ENCODE measurements at places on chromosomes 11 and 22.

- DNase-seq: no peak
Observed at GRCh38 chr11:5204787-5205186, 4.3 kb upstream of the OR51V1 start.

GRCh38 chr11:17750013-17750800 lies 15.6 kb downstream of the KCNC1 start:
- DNase-seq: no peak

DNA sequence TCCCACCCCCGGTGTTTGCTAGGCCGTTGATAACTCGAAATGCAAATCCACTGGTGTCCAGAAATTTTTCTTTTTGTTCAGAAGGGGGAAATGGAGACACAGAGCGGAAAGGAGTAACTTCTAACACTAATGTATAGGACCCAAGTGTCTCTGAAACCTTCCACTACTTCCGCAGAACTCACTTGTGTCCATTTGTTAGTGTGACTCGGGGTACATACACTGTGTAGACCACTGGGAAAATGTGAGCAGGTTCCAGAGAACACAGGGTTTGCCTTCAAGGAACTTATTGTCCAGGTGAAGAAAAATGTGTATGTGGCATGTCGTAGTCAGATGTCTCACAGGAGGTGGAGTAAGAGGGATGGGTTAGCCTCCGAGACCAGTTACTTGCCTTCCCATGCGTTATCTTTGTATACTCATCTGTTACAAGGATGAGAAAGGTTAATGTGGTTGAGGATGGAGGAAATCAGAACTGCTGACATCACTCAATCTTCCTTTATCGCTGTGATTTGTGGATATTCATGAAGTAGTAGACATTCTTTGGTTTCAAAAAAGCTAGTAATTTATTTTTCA lies 857 bp downstream of the ARCN1 start:
- DNase-seq: peak; percentile 22

GRCh38 chr11:107695446-107695845 lies 16.4 kb downstream of the SLN start:
- DNase-seq: no peak

DNA sequence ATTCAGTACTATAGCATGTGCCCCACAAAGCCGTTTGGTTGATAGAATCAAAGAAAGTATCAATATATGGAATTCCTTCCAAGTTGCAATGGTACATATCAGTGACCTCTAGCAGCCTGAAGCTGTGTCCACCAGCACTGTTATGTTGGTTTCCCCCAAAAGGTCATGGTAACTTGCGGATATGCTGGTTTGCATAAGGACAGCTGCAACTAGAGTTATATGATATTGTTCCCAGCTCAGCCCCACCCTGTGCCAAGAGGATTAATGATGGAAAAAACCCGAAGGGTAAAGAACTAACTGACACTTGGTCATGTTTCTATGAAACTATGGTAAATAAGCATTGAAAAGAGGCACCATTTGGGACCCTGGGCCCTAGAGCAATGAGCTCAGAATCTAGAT lies 93.5 kb downstream of the PDHX start:
- no peak for DNase-seq

- no peak for DNase-seq
Observed at GRCh38 chr22:33875316-33875715, 45.0 kb downstream of the LARGE1 start.

DNA sequence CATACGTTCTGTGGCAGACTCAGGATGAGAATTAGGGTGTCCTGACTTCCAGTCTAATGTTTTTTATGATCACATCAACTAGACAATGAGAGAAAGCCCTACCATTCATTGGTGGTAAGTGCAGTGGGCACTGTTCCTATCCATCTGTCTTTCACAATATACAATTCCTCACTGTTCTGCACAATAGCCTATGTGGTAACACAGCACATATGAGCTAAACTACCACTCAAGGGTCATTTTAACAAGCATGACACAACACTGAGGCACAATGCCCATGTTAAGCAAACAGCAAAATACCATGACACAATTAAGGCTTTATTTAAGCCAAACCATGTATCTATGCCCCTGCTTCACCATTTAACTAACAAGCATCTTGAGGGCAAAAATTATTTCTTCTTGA lies 52.3 kb downstream of the SIK3 start:
- no peak for DNase-seq

DNA sequence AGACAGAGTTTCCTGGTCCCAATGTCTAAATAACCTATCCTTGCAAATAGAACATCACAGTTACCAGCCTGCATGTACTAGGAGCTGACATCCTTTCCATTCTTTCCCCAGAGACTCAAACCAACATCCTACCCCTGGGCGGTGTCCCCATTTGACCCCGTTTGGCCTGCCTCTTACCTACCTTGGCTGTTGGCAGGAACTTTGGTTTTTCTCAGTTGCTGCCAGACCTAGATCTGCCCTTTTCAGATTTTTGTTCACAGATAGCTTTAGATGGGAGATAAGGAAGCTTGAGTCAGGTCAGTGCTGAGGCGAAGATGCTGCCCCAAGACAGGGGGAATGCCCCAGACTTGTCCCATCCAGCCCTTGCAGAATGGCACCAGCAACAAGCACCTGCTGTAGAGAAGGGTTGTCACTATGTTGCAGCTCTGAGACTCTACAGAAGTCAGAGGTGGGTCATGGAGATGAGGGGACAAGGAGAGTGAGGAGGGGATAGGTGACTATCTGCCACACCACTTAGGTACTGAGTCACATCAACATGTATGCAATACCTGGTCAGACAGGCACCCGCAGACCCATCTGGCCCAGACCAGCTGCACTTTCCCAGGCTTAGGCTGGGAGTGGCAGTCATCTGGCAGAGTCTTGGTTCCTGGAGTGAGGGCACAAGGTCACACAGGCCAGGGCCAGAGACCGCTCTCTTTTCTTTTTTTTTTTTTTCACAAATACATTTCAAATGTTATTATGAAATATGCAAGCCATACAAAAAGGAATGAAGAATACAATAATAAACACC lies 61.5 kb upstream of the POU2AF1 start:
- DNase-seq: no peak

DNA sequence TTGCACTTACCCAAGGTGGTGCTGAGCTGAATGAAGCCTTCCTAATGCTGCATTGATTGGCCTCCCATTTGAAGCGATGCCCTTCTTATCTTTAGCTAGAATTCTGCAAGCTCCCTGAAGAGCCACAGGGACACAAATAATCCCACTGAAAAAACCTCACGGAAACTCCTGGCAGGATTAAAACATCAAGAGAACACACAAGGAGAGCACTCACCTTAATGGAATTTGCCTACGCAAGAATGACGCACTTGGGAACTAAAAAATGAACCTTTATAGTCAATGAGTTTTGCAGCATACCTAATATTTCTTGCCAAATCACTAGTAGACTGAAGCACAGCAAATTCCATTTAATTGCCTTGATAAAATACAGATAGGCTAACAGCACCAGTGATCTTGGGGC lies 232.8 kb upstream of the UBASH3B start:
- DNase-seq: no peak

DNA sequence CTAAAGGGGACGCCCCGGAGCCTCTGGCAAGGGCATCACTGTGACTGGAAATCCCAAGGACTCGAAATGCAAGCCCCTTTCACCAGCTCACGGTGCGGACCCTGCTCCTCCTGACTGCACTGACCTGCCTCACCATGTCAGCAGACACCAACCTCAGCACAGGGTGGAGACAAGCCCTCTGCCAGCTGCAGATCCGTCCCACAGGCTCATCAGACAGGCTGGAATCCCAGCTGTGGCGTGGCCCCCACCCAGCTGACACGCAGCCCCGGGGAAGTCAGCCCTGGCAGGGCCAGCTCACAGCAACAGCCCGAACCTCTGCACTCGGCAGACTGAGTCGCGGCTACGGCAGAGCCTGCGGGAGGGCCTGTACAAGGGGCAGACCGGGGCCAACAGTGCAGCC lies 36.8 kb downstream of the BRD1 start:
- DNase-seq: no peak

DNA sequence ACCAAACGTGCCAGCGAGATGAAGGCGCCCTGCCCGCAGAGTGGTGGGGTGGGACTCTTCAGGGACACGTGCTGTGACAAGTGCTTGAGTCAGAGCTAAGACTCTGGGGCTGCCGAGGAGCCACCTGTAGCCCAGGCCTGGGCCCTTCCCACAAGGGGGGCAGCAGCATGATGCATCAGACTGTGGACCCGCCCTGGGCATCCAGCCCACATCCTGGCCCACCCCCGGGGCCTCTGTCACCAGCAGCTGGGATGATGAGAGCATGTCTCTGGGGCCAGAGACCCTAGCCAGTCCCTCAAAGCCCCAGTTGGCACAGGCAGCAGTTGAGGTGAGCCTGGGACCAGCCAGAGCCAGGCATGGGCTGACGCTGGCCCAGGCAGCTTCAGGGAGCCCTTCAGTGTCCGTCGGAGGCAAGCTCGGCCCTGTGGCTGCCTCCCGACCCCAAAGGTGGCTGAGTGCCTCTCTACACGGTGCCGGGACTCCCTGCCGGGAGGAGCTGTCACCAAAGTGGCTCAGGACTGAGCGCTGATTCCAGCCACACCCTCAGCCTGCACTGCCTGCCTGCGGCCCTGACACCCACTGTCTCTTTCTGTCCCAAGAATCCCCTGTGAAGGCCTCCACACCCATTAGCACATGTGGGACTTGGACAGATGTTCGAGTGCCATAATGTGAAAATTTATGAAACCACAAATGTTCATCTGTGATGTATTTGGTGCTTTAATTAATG lies 41.3 kb downstream of the CDKN1C start:
- DNase-seq: no peak

GRCh38 chr11:75072582-75072981 lies 24.1 kb downstream of the OR2AT4 start:
- no peak for DNase-seq

GRCh38 chr11:11442791-11443190 lies 89.7 kb upstream of the CSNK2A3 start:
- DNase-seq: no peak

DNA sequence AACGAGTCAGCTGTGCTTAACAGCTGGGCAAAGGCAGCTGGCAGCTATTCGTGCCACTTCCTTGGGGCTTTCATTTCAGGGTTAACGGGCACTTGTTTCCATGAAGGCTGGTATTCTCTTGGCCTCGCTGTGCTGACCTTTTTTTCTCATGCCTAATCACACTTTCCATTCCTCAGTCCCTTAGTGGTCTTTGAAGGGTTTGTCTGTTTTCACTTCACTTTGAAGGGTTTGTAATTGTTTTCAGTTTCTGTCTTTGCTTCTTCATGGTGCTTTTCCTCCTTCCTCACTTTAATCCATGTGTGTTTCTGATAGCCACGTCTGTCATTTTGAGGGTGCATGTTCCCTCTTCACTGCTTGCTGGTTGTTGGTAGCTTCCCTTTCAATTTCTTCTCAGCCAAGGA lies 24.6 kb downstream of the PPIL2 start:
- no peak for DNase-seq

GRCh38 chr22:33116841-33117547 lies 58.8 kb upstream of the SYN3 start:
- no peak for DNase-seq

DNA sequence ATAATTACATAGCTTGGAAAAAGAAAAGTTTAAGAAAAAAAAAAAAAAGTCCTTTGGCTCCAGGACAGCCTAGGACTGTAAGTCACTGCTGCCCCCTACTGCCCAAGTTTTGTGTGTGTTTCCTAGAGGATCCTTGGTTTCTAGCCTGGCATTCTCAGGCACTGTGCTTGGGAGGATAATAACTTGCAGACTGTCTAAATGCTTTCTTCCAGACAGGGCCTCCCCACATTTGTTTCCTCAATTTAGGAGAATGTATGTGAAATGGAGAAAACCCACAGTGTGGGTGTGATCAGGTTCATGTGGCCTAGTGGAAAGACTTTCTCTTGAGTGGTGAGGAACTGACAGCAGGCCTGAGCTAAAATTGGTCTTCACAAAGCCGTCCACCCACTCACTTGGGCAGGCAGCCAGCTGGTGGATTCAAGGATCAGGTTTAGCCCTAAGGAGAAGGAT lies 191.0 kb downstream of the NAV2 start:
- DNase-seq: peak; percentile 30

GRCh38 chr11:72930008-72930407 lies 115.8 kb downstream of the ATG16L2 start:
- DNase-seq: no peak

DNA sequence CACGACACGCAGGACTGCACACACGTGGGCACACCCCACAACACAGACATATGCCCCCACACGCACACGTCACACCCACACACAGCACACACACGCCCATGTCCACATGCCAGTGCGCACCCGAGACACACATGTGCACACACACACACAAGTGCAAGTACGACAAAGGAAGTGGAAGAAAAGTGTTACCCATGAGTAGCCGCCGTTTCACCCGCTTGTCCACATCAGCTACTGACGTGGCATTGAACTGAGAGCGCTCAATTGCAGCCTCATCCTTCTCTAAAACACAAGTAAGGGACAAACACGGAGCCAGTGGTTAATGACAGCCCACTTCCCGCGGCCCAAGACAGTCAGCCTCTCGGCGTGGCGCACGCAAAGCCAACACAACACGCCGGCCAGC lies 68.4 kb upstream of the TTLL12 start:
- no peak for DNase-seq

DNA sequence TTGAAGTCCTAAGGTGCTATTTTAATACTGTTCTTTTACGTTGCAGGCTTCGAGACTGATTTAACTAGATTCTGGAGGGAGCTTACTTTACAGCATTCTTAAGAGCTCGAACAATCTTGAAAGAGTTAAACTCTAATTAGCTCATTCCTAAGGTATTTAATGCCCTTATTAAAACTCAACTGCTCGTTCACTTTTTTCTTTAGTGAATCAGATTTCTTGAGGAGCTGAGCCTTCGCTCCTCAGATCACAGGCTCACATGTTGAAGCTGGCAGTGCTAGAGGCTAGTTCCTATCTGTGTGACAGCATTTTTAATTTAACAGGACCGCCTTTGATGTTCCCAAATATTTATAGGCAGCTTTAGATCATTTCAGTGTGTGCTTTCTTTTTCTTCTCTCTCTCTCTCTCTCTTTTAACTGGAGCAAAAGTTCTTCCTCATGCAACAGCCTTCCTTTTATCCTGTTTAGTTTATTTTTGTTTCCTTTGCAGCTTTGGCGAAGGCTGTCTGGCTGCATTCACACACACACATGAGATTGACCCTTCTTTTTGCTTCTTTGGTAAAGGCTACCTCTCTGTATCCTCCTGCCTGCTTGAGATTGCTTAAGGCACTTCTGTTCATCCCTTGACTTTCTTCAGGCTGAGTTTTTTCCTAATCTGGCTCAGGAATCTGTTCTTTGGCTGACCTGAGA lies 21.0 kb downstream of the ZNRF3 start:
- no peak for DNase-seq

Data from activated naive CD4-positive, alpha-beta T cell treated with Interleukin-2 at 50 U/mL for 16 hours (primary cell).